ENCODE measurements at places on chromosomes 1 and 21.

GRCh38 chr1:163168053-163168452 lies 34.7 kb downstream of the RGS5 start:
- no peak for DNase-seq

DNA sequence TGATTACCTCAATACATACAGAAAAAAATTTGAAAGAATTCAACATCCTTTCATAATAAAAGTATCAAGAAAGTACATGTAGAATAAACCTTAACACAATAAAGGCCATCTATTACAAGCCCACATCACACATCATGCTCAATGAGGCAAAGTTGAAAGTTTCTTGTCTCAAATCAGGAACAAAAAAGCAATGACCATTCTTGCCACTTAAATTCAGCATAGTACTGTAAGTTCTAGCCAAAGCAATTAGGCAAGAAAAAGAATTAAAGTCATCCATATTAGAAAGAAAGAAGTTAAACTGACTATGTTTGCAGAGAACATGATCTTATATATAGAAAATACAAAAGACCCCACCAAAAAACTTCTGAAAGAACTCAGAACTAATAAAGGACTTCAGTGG lies 44.5 kb downstream of the KCNT2 start:
- DNase-seq, result no peak

DNA sequence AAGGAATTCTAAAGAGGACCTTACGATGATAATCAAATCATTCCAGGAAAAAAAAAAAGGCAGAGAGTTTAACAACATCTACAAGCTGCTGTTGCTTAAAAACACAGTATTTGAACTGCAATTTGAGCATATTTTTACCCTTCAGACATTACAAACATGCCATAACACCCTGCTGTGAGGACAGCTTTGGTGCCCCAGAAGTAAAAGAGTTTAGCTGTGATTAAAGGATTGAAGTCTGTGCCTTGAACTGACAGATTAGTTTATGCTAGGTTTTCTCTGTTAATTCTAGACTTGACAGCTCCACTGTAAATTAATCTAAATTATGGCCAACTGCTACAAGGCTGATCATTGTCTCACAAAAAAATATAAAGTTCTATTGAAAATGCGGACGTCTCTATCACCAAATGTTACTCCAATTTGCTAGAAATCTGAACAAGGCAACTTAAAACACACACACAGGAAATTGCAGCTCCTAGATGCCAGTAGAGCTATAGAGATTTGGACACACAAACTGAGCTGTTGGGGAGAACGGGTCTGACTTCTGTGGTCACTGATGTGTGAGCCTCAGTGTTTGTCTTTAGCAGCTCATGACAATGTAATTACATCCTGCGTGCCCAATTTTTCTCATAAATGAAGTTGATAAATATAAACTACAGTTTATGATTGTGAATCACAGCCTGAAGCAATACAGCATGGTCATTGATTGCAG lies 217.9 kb downstream of the NTNG1 start:
- DNase-seq, result no peak

DNA sequence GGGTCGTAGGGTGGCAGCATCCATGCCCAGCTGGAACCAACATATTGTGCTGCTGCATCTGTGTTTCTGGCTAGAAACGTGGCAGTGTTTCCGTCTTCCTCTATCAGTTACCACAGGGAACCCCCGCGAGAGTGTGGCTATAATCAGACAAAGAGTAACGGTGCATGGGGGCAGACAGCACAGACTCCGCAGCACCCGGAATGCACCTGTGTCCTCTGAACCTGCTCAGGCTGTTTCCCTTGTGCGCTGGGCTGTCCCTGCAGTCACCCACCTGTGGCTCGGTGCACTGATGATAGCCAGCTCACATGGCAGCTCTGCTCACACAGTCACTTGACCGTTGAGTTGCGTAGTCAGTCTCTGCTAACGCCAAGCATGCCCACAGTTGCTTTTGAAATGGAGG lies 11.4 kb upstream of the PCBP3 start:
- DNase-seq, result no peak

DNA sequence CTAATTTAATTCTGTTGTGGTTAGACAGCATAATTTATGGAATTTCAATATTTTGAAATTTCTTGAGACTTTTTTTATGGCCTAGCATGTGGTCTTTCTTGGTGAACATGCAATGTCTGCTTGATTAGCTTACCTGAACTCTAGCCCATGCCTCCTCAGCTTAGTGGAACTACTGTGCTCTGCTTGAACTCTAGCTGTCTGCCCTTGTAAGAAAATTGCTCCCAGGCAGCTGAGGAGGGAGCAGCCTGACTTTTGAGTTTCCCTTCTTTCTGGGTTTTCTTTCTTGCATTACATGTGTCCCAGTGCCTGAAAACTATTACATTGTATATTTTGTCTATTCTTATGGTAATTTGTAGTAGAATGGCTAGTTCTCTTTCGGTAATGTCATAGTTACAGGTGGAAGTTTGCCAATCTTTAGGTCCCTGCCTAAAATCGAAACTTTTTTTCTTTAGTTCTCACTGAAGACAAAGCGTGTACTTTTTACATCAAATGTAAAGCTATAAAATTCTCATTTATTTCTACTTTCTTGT lies 105.3 kb downstream of the MAST2 start:
- DNase-seq, result no peak

- no peak for DNase-seq
Measured at GRCh38 chr1:51294566-51295184, 35.7 kb downstream of the TTC39A start.

DNA sequence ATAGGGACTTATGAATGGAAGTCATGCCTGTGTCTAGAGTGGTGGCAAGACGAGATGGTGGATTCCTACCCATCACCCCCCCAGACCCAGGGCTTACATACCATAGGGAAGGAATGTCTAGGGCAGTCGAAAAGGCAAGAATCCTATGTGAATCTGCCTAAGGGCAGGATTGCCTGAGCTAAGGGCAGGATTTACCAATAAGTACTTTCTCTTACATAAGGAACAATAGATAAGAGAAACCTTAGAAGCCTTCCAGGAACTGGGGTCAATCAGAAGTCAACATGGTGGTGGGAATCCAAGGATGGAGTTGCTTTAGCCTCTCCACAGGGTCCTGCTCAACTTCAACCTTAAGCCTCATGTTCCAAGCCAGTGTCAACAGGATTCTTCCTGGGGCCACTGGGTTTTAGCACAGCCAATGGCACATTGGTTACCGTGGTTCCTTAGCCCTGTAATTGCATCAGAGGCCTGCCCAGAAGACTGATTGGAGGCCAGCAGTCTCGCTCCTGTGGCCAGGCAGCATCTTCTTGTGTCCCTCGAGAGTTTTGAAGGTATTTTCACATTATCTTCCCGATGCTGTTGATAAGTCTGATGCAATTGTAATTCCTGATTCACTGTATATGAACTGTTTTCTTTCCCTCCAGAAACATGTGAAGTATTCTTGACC lies 20.7 kb downstream of the BACE2 start:
- no peak for DNase-seq

DNA sequence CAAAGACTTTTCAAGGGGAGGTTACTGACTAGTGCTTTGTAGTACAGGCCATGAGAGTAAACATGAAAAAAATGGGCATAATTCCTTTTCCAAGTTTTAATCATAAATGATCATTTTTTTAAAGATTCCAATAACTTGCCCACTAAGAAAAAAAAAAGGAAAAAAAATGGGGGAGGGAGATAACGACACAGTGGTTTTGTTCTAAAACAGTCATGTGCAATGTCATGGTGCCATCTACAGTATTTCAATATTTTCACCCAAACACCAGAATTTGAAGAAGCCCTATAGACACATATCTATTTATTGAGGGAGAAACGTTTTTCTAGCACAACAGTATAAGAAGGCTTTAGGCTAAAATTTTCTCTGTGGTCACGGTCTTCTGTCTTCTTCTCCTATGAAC lies 250.2 kb downstream of the LTN1 start:
- no peak for DNase-seq

- peak; percentile 48 for DNase-seq
Measured at GRCh38 chr1:177567393-177567792, 396.6 kb downstream of the BRINP2 start.

GRCh38 chr1:113870778-113871177 lies 734 bp downstream of the PTPN22 start:
- no peak for DNase-seq

- DNase-seq, result no peak
Measured at GRCh38 chr1:24380508-24380907, 33.1 kb downstream of the STPG1 start.

GRCh38 chr1:7636795-7637526 lies 134.1 kb upstream of the VAMP3 start:
- no peak for DNase-seq

DNA sequence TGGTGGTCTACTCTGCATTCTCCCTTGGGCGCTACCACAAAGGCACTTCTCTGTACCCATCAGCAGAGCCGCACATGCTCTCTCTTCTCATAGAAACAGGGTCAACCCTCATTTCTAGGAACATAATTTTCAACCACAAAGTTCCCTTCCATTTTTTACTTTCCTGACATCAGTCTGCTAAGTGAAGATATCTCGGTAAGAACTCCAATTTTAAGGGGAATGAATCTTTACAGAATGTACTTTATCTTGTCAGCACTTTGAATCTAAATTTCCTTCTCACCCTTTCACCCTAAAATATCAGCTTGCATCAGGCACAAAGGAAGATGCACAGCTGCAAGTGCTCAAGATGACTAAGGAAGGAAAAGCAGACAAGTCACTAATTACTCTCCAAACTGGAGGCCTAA lies 545.9 kb downstream of the SMYD3 start:
- no peak for DNase-seq

DNA sequence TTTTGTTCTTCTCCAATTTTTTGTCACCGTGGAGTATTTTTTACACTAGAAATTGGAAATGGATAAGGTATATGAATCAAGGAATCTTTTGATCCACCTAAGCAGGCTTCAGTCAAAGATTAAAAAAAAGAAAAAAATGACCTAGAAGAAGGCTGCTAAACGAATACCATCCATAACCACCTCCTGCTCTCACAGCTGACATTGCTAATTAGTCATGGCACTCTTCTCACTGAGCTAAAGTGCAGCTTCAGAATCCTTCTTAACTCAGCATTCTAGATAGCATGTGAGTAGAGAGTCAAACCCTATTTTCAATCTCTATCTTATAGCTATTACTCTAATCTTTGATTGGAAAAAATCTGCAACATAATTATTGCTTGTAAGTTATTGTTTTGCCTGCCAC lies 40.2 kb upstream of the ST6GALNAC5 start:
- no peak for DNase-seq

- no peak for DNase-seq
Measured at GRCh38 chr1:234958066-234958705, 170.5 kb downstream of the TOMM20 start.

DNA sequence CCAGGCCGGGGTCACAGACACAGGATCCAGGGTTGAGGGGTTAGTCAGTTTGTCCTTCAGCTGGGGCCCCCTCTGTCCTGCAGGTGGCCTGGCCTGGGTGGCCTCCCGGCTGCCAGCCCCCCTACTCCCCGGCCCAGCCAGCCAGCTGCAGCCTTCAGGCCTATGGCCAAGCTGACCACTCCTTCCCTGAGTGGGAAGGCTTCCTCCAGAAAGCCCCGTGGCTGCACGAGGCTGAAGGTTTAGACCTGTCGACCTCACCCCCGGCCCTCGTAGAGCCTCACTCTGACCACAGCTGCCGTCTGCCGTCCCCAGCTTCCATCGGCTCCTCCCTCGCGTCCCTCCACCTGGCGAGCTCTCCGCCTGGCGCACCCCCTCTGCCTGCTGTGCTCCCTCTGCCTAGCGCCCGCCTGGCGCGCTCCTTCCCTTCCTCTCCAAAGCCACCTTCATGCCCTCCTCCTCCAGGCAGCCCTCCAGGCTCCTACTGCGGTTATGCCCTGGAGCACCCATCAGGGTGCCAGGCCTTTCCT lies 9.6 kb downstream of the TTLL10 start:
- no peak for DNase-seq

GRCh38 chr1:155136748-155137147 lies 1.1 kb downstream of the SLC50A1 start:
- DNase-seq, result peak; percentile 46

DNA sequence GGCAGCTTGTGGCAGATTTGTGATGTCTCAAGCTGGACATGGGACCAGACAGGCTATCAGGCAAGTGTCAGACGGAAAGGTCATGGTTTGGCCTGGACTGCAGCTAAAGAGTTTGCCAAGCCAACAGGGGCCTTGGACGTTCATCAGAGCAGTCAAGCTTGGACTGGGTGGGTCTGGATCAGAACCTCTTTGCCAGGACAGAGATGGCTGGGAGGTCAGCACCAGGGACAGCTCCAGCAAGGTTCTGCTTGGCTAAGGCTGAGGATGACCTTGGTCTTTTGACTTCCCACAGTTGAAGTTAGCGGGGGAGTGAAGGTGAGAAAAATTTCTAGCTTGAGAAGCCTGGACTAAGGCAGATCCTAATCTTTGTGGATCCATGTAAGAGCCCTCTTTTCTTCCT lies 68.1 kb downstream of the GRIK3 start:
- no peak for DNase-seq

GRCh38 chr1:6178751-6179563 lies 1.2 kb downstream of the CHD5 start:
- peak; percentile 61 for DNase-seq

GRCh38 chr1:56330391-56331026 lies 248.9 kb downstream of the PLPP3 start:
- DNase-seq, result no peak

DNA sequence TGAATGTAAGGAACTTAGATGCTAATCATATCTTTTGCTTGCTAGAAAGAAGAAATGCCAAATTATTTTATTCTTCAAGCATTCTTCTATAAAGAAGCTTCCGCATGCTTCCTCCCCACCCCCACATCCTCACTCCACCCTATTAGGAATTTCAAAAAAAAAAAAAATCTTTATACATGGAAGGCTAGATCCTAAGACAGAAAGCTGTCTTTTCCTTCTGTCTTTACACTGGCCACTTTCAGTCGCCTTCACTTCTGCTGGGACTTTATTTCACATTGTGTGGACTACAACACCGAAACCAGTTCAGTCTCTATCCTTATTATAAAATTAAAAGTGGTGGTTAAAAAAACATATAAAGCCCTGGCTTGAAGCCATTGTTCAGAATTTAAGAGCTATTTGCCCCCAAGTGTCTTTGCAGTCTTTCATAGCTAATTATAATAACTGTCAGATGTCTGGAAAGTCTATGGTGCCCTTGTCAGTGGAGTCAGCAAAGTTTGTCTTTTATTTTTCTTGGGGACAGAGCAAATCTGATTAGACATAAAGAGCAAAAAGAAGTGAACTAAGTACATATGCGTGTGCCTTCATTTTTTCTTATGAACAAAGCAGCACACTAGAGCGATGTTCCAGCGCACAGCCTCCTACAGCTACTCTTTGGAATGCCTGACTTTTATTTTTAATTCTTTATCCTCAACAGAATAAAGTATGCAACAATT lies 297.7 kb downstream of the PTPRC start:
- no peak for DNase-seq

DNA sequence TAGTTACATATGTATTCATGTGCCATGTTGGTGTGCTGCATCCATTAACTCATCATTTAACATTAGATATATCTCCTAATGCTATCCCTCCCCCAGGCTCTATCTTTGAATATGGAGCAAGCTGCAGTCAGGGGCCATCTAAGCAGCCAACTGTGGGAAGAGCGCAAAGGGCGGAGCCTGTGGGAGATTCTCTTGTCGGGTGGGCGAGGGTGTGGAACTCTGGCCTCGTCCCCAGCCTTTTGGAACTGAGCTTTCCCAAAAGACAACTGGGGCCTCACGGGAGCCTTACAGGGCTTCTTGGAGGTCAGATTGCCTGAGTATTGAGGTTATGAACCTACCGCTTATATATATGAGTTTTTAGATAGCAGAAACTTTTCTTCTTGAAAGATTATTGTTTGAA lies 117.2 kb downstream of the HHAT start:
- DNase-seq, result no peak

Data from D341Med (cell line).